ENCODE measurements at places on chromosomes 12 and 14.
A peak's percentile ranks its signal among the peaks of the same experiment; 100 is the strongest.

DNA sequence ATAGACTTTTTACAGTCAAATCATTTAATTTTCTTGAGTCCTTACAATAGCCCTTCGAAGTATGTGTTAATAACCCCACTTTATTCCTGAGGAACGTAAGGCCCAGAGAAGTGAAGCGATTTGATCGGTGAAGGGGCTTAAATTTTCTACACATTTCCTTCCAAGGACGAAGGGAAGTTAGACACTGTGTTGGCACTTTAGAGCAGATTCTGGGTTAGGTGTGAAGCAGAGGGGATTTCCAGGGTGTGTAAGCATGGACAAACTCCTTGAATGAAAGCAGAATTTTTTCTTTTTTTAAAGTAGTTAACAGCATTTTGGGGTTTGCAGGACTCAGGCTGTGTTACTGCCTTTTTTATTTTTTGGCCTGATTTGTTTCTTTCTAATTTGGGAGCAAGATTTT is 38.9 kb downstream of the PRORP start:
- DNase-seq, result no peak

GRCh38 chr12:119375075-119375882 is 40.8 kb downstream of the CCDC60 start:
- DNase-seq, result no peak

DNA sequence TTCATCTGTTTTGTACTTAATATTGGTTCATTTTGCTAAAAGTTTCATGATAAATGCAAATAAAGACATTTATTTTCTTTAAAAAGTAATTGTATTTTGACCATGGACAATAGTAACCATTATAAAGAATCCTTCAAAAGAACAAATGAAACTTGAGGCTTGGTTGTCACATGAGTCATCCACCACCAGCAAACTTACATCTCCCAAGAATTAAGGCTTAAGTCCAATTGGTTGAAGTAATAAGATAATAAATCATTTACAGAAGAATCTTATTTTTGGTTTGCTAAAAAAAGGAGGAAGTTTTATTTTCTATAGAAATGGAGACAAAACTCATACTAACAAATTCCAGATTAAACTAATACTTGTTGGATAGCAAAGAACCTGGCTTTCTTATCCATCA is 84.8 kb upstream of the KITLG start:
- DNase-seq, result peak; percentile 26

DNA sequence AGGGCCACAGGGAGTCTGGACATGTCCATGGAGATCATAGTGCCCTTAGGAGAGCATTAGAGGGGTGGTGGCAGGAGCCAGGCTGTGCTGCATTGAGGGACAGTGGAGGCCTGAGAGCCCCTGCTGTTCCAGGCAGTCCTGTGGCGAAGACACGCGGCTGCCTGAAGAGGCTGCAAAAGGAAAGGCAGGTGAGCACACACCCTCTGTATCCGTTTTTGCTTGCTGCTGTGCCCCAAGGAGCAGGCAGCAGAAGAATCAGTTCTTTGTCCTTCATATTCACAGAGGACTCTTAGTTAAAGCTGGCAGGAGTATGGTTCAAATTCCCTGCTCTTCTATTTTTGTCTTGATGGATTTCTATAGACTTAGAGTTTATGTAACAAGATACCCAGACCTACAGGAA is 4.5 kb downstream of the SLC35E3 start:
- no peak for DNase-seq

DNA sequence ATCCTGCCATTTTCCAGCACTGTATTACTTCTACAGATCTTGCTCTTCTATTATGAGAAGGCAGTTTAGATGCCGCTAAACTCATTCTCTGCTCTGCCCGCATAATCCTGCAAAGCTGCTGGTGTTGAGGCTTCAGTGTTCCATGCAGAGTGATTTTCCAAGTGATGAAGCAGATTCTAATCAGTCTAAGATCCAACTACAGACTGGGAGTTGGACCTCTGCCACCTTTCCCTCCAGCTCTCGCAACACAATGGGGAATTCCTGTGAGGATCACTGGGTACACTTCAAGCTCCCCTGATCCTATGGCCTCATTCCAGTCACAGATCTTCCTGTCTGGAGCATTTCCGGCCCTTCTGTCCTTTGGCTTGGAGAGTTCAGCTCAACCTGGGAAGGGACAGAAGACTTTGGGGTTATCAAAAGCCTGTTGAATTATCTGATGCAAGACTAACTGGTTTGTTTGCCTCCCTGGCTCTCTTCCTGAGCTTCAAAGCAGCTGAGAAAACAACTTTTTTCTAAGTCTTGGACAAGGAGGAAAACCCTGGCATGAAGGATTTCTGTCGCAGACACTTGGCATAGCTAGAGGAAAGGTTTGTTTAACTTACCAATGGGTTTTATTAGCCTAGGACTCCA is 333.9 kb downstream of the ZFP36L1 start:
- DNase-seq, result peak; percentile 71

Data from AG08395 (cell line).